ENCODE measurements at places on chromosomes 5 and 9.

- DNase-seq, result no peak
Measured at GRCh38 chr9:94166976-94167346, 82.7 kb downstream of the PTPDC1 start.

DNA sequence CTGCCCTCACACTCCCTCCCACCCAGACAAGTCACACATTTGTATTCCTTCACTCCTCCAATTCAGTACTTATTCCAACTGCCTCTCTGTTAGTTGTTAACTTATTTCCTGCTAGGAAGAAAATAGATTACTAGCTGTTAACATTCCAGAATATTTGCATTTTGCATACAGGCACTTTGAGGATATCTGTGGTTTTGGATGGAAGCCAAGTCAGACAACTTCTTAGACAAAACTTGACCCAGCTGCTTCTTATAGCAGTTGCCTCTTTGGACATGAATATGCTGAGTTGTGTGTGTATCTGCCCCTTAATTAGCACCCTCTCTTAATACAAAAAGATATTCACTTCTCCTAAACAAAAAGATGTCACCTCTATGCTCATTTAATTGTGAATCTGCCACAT lies 1280.6 kb upstream of the ACO1 start:
- no peak for DNase-seq

DNA sequence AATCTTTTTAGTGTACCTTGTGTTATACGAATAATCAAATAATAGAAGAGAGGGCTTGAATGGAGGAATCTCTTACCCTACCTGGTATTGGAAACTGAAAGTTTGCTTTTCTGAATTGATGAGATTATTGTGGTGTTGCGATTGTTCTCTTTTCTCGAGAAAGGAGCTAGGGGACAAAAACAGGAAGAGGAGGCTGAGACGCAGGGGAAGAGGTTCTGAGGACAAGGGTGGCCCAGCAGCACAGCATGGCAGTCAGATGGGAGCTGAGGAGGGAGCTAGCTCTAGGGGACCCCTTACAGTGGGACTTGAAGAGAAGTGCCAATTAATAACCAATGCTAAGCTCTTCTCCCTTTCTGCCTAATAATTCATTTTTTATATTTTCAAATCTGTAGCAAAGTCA lies 183.3 kb upstream of the DMAC1 start:
- DNase-seq, result peak; percentile 67

DNA sequence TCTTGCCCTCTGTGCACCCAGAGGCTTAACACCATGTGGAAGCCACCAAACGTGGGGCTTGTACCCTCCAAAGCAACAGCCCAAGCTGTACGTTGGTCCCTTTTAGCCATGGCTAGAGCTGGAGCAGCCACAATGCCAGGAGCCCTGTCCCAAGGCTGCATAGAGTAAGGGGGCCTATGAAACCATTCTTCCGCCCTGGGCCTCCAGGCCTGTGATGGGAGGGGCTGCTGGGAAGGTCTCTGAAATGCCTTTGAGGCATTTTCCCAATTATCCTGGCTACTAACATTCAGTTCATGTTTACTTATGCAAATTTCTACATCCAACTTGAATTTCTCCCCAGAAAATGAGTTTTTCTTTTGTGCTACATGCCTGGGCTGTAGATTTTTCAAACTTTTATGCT lies 33.8 kb downstream of the CHSY3 start:
- DNase-seq, result no peak

- peak; percentile 75 for DNase-seq
Measured at GRCh38 chr5:150485693-150486401, 22.1 kb upstream of the NDST1 start.

DNA sequence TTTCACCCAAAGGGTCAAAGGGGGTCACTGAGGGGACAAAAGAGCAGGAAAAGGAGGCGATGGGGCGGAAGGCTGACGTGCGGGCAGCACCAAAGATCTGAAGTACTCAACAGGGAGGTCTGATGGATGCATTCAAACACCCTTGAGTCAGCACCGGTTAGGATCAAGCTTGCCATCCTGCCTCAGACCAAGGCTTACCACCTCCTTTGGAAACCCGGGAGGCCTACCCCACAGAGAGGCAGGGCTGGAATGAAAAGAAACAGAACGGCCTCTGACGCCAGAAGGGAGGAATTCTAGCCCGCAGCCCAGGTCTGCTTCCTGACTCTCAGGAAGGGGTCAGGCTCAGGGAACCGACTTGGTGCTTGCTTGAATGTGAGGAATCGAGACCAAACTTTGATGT lies 125.6 kb downstream of the PAPPA start:
- DNase-seq, result no peak

GRCh38 chr5:2254880-2255750 lies 372.4 kb upstream of the IRX4 start:
- no peak for DNase-seq

Measured in Peyer's patch (tissue), 4 donors.